ENCODE measurements at places on chromosomes 1 and 21. TPM values are rescaled to one million over a fixed set of nuclear protein-coding genes. Genes with fewer than 3 reads are reported as not detected.

DNA sequence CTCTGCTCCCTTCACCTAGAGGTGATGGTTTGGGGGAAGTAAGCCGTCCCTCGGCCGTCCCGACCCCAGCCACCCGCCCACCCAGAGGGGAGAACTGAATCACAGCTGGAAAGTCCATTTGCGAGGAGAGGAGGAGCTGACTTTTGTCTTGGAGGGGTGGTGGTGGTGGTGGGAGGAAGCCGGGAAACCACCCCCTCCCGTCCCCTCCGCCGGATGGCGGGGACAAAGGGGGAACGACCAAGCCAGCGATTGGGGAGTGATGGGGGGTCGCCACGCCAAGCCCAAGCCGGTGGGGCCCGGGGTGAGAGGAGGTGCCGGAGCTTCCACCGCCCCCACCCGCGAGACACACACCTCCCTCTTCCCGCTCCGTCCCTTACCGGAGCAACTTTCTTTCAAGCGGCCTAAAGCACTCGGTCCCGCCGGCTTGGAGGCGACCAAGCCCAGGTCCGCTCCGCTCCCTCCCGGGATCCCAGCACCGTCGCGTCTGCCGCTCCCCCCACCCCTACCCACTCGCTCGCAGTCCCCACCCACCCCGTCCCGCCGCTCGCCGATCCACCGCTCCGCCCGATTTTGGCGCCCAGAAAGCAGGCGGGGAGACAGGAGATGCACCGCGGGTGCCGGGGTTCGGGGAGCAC lies 540 bp downstream of the ARHGEF2 start:
- DNase-seq, result peak; percentile 88

Gene LMX1A
- total RNA-seq, result not detected

Gene UTS2
- 0.27 TPM for total RNA-seq

DNA sequence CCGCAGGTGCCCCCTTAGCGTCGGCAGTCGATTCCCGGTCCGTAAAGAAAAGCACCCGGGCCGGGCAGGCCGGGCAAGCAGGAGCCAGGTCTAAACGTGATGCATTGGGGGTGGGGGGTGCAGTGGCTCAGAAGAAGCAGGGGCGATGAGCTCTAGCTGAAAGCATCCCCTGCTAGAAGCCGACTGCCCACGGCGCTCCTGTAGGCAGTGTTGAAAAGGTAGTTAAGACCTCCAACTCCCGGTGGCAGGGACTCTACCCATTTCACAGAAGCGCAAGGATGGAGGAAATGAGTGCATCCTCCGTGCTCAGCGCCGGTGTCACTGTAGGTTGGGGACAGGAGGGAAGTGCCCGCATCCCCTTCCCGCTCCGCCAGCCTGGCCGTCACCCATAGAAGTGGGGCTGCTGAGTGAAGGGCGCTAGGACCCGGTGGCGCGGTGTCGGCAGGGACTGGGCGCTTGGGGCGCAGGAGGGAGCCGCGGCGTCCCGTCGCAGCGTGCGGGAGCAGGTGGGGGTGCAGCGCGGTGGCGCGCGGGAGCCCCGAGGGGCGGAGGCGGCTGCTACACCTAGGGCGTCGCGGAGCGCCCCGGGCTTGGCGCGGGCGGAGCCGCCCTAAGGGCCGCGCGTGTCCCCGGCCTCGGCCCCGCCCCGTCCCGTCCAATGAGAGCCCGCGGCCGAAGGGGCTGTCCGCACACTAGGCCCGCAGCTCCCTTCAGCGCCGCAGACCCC lies at the start of gene WNT2B:
TSS of gene WNT2B (plus strand) at position 688 of the 727 bp plus-strand sequence. CDS start 298 bp downstream, outside the sequence.
- peak; percentile 57 for DNase-seq

Gene TPTE
- not detected for total RNA-seq

DNA sequence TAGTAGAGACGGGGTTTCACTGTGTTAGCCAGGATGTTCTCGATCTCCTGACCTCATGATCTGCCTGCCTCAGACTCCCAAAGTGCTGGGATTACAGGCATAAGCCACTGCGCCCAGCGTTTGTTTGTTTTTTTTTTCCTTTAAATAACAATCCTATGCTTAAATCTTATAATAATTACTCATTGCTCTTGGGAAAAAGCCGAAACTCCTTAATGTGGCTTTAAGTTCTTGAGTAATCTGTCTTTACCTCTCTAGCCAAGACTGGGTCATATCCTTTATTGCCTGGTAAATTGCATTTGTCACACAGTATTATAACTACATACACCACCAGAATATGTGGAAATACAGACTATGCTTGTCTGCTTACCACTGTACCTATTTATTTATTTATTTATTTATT lies 97.1 kb downstream of the MACF1 start:
- DNase-seq, result no peak

GRCh38 chr1:200965111-200965805 lies 58.3 kb downstream of the KIF21B start:
- no peak for DNase-seq

Gene MIXL1
- total RNA-seq, result 0.19 TPM

Gene SDC3
- 72.7 TPM for total RNA-seq

Data from aorta (tissue), 5 donors.